Renal pelvis (tissue), 12 donors: ENCODE measurements at places on chromosomes 7 and 10.

- DNase-seq = no peak
These were observed 72.9 kb downstream of the PKD1L1 start for GRCh38 chr7:47875406-47875805.

DNA sequence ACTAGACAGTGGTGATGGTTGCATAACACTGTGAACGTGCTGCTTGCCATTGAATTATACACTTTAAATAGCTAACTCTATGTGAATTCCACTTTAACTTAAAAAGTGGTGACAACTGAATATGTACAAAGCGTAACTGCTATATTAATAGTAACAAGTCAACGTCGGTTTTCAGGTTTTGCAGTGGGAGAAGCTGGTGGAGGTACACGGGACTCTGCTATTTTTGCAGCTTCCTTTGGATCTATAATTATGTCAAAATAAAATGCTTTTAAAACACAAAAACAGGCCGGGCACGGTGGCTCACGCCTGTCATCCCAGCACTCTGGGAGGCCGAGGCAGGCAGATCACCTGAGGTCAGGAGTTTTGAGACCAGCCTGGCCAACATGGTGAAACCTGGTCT, 21.0 kb downstream of the AP5Z1 start:
- no peak for DNase-seq

GRCh38 chr10:107971973-107972372, 807.5 kb upstream of the SORCS1 start:
- DNase-seq = no peak

DNA sequence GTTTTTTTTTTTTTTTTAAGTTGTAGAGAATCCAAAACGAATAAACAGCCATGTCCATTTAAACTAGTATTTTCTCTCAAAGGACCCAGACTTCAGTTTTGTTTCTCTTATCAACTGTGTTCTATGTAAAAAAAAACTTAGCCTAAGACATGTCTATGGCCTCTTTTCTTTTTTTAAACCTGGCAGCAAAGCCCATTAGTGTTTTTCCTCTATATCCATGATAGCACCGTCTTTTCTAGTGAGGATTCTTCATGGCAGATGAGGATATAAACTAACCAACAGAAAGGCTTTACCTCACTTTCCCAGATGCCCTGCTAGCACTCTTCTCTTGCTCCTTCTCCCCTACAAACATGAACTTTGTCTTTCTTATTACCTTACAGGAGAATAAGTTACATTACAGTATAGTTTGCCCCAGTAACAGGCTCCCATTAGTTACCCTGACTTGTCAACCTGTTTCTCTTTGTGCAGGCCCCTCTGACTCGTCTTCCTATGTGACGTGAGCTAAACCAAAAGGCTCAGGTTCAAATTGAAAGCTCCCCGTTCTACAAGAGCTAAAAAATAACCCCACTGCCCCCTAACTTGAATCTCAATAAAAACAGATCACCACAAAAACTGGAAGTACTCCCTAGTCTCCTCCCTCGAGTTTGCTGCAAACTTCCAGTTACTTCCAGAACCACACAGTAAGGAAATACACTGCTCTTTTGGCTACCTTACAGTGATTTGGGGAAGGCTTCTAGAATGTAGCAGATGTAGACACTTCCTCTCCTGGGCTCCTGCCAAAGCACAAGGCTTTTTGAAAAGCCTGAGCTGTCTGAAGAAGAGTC, 20.1 kb downstream of the P4HA1 start:
- DNase-seq = no peak

DNA sequence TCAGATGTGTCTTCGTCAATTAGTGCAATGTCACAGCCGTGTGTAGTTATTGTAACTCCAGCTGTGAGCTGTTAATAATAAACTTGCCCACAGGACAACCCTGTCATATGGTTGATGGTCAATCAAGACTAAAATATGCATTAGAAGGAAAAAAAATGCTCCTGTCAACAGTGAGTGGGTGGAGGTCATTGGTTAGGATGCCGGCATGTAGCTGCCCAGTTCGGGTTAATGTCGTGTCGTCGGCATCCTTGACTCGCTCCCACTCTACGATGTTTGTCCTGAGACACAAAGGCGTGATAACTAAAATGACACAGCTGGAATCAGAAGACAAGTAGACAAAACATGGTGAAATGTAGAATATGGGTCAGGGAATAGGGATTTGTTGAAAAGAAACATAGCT, 442.8 kb upstream of the NPVF start:
- DNase-seq = no peak
